ENCODE measurements at places on chromosomes 7 and 10.

DNA sequence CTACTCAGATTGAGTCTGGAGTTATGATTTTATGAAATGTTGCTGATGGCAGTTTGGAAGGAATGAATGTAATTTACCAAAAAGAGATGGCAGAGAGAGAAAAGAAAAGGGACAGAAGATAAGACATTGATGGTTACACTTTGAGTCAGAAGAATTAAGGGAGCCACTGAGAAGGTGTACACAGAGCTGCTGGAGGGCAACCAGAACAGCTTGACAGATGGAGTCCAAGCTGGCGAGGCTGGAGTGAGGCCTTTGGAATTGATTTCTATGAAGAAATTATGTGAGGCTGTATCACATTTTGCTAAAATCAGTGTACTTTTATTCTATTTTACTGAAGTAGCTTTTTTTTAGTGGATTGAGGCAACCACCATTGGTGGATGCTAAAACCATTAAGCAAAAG lies 740.5 kb downstream of the REEP3 start:
- DNase-seq = no peak

- DNase-seq = no peak
These were observed 49.9 kb downstream of the COA1 start for GRCh38 chr7:43679210-43680068.

- DNase-seq = no peak
These were observed 28.7 kb upstream of the SLC29A3 start for GRCh38 chr10:71290331-71290730.

DNA sequence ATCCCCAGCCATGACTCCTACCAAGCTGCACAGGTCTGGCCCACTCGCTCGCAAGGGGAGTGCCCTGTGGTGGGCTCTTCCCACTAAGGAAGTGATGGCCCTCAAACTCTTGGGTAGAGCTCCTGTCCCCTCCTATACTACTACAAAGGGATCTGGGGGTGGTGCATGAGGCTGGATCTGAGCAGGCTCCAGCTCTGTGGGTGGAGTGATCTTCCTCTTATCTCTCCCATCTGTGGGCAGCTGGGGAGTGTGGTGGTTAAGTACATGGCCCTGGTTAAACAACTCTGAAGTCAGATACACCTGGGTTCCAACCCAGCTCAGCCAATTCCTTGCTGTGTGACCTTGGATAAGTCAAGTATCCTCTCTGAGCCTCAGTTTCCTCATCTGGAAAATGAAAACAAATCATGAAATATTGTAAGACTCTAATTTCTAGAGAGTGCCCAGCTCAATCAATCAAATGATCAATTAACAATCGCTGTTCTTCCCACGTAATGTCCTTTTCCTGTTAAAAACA lies 17.4 kb downstream of the DDIT4 start:
- no peak for DNase-seq

GRCh38 chr7:39240864-39241263 lies 263.2 kb downstream of the POU6F2 start:
- DNase-seq = no peak

GRCh38 chr7:41617987-41618386 lies 84.9 kb downstream of the INHBA start:
- DNase-seq = no peak

- DNase-seq = no peak
These were observed 8.4 kb upstream of the RBM28 start for GRCh38 chr7:128352153-128352537.

GRCh38 chr7:27351137-27351536 lies 108.5 kb downstream of the EVX1 start:
- DNase-seq = no peak

DNA sequence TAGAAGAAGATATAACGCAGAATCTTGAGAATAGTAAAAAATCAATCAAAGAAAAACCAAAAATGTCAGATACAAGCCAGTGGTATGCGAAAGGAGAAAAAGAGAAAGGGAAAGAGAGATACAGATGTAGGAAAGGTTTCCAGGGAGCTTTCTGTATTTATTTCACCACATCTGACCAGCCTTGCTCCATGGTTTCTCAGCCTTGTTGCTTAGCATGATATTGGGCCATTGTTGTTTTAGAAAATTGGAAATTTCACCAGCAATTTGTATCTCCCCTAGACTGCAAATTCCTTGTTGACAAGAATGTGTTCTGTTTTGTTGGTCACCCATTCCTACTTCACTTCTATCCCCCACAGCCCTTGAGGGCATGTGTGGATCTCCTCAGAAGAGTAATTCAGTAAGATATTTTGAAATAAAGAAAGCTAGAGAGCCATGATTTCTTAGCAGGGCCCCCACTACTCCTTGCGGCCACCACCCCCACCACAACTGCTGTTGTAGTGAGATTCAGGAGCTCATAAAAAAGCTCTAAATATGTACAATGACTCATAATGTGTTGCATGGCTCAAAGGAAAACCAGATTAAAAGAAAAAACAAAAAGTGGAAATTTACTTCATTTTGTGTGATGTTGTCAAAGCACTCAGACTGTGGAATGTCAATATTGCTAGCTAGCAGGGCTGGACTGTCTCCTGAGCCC lies 138.7 kb downstream of the CHRM2 start:
- DNase-seq = no peak

DNA sequence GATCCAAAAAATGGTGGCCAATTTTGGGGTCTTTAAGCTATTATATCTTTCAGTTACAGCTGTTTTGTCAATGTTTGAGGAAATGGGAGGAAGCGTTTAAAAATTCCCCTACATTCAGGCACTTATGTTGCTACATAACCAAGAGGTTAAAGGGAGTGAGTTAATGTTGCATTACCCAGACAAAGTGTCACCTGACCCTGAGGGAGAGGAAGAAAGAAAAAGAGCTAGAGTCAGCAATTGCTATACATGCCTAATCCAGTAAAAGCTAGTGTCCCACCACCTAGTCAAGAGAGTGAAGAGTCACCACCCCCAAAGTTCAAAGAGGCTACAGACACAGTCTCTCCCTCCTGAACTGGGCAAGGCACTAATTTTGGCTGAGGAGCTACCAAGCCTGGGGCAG lies 69.5 kb upstream of the ZNF92 start:
- DNase-seq = no peak

GRCh38 chr10:24241536-24242040 lies 32.6 kb downstream of the KIAA1217 start:
- DNase-seq = no peak

DNA sequence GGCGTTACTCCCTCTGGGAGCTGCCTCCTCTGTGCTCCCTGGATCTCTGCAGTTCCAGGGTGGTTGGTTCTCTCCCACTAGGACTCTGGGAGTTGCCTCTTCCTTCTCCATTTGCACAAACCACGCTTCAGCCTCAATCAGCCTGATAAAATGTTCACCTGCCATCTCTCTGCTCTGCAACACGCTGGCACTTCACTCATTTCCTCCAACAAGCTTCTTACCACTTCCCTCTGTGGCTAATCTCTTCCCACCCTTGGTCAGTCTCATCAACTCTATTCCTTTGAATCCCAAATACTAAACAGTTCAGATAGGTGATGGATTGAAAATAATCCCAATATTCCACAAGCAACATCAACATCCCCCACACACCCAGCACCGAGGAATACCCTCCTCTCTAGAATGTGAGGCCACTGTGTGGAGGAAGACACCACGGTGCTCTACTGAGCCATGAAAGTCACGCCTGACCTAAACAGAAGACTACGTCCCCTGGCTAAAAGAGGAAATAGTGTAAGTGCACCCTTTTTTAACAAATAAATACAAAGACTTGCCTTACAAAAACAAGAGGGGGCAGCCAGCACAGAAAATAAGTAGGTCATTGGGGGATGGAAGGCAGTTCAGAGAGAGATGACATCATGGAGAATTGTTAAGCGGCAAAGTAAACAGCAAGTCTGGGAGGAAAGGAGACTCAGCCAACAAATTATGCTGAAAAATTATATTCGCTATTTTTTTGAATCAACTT lies 1.9 kb upstream of the FAM170B start:
- no peak for DNase-seq

DNA sequence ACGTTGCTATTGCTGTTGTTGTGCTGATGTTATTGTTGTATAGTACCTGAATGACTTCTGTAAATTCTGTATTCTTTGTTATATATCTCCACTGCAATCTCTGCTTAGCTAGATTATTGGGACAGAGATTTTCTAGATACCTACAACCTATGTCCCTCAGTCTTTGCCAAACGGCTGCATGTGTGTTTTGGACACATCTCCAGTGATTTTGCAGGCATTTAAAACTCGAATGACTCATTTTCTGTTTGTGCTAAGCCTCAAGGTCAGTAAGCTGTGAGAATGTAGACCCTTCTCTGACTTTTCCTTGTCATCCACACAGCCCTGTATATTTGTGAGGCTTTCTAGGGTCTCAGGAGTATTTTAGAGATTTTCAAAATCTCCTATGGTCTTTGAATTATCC lies 410.7 kb downstream of the POM121L12 start:
- no peak for DNase-seq

DNA sequence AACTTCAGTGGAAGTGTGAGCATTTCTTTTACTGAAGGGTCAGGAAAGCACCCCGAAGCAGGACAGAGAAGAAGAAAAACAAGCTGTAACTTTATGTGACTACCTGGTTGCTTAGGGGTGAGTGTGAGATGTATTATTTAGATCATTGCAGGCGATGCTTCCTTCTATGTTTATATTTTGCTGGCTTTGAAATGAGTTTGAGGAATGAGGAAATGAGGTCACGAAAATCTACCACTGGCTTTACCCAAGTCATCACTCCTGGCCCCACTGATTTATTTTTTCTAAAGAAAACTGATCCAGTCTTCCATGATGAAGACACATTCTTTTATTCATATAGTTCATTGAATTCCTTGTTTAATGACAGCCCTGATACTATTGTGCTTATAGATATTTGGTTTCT lies 716.6 kb upstream of the FZD8 start:
- no peak for DNase-seq

DNA sequence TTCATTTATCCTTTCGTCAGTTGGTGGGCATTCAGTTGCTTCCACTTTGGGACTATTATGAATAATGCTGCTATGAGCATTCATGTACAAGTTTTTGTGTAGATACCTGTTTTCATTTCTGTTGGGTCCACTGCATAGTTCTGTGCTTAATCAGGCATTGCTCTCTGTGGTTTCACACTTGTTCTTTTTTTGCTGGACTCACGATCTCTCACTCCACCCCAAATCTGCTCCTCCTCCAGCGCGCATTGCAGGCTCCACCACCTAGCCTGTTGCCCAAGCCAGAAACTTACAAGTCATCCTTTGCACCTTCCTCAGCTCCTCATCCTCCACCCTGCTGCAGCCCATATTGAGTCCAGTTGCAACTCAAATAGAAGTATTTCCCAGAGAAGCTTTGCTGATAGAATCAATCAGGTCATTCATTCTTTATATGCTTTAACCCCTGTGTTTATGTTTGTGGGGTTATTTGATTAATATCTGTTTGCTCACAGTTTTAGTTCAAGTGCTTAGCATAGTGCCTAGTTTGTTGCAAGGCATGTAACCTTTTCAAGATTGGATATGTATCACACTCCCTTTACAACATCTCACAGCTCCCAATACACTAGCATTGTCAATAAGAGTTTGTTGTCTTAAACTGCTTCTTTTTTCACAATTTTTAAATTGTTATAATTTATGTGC lies 16.6 kb upstream of the AFAP1L2 start:
- DNase-seq = no peak

DNA sequence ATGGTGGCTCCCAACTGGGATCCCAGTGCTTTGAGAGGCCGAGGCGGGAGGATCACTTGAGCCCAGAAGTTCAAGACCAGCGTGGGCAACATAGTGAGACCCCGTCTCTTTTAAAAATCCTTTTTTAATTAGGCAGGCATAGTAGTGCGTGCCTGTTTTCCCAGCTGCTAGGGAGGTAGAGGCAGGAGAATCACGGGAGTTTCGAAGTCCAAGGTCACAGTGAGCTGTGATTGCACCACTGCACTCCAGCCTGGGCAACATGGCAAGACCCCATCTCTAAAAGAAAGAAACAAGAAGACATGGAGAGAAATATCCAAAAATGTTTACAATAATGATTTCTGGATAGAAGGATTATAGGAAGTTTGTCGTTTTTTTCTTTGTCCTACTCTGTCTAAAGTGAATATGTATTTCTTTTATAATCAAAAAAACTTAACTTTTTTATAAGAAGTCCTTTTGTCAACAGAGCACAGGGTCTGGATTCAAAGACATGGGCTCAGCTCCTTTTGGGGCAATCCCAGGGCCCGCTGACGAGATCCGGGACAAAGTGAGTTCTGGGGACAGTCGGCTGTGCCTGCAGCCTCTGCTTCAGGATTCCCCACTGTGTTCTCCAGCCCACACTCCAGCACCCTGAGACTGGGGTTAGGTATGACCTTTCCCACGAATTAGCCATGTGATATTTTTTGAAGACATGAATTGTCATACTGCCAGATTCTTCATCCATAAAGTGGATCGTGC lies 45.6 kb downstream of the PDGFA start:
- DNase-seq = no peak

GRCh38 chr10:6202684-6203330 lies at the start of gene PFKFB3:
PFKFB3 (plus strand) TSS chr10:6202932; CDS start chr10:6203261, 329 bp downstream.
- peak; percentile 86 for DNase-seq

DNA sequence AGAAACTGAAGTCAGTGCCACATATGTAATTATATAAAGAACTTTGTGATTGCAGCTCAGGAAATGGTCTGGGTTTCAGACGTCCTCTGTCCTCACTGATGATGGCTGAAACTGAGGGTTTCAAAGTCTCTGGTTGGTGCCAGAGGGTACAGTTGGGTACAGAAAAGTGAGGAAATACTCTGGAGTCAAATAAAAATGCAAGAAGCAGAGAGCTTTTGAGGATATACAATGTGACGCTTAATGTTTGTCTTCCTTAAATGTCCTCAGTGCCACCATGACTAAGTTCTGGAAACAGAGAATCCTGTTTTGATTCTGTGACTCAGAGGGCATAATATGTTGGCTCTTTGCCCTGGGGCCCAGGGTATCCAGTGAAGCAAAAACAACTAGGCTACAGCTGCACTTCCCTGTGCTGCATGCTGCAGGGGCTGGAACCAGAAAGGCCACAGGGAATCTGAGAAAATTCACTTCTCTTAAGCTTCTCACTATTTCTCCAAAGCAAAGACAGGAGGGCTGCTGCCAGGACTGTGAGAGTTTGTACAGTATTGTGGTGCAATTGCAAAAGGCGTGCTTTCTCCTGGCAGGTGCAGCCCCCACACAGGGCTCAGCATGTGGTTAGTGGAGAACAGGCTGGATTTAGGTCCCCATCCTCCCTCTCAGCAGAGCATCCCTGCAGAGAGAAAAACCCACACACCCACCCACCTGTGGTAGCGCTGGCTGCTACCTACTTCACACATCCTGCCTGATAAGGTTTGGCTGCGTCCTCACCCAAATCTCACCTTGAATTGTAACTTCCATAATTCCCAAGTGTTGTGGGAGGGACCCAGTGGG lies 169.5 kb upstream of the SVIL start:
- no peak for DNase-seq

Measured in stimulated activated CD4-positive, alpha-beta T cell treated with anti-CD3 and anti-CD28 coated beads, TNF-alpha, amount 100 ng/mL, for 24 hours (primary cell).